ENCODE measurements at places on chromosomes 5 and 9.

GRCh38 chr5:163089230-163089629 lies 348.2 kb upstream of the CCNG1 start:
- no peak for DNase-seq

DNA sequence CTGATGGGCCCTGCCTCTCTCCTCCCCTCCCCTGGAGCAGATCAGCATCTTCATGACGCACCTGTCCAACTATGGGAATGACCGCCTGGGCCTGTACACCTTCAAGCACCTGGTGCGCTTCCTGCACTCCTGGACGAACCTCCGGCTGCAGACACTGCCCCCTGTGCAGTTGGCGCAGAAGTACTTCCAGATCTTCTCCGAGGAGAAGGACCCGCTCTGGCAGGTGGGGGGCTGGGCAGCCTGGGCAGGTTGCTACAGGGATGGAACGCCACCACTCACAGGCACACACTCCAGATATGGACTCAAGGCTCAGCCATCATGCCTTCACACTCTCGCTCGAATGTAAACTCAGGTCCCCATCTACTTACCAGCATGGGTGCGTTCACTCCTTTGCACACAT lies 32.1 kb downstream of the NDST1 start:
- no peak for DNase-seq

GRCh38 chr9:3768712-3769457 lies 243.1 kb upstream of the RFX3 start:
- no peak for DNase-seq

DNA sequence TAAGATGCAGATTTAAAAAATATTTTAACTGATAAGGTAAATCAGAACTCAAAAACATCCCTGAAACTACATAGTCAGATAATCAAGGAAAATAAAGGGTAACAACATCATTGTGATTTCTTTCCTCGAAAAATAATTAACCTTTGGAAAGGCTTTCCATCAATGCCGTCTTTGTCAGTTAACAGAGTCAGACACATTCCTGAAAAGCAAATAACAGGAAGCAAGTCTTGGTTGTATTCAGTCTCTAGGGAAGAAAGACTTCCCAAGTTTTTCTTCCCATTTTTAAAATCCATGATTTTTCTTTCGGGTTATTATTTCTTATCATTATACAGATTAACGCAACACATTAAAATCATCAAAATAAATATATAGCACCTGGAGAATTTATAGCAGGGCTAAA lies 256.4 kb upstream of the CDH6 start:
- DNase-seq, result no peak

GRCh38 chr9:90539286-90539685 lies 103.3 kb downstream of the DIRAS2 start:
- DNase-seq, result no peak

Measured in NCI-H187 (cell line).